Stimulated activated CD8-positive, alpha-beta memory T cell treated with anti-CD3 and anti-CD28 coated beads, Interleukin-4, amount 100 ng/mL, for 1 hour (primary cell): ENCODE measurements at places on chromosomes 7 and 10.

GRCh38 chr10:9786101-9786500 is 1231.6 kb upstream of the CELF2 start:
- no peak for DNase-seq

DNA sequence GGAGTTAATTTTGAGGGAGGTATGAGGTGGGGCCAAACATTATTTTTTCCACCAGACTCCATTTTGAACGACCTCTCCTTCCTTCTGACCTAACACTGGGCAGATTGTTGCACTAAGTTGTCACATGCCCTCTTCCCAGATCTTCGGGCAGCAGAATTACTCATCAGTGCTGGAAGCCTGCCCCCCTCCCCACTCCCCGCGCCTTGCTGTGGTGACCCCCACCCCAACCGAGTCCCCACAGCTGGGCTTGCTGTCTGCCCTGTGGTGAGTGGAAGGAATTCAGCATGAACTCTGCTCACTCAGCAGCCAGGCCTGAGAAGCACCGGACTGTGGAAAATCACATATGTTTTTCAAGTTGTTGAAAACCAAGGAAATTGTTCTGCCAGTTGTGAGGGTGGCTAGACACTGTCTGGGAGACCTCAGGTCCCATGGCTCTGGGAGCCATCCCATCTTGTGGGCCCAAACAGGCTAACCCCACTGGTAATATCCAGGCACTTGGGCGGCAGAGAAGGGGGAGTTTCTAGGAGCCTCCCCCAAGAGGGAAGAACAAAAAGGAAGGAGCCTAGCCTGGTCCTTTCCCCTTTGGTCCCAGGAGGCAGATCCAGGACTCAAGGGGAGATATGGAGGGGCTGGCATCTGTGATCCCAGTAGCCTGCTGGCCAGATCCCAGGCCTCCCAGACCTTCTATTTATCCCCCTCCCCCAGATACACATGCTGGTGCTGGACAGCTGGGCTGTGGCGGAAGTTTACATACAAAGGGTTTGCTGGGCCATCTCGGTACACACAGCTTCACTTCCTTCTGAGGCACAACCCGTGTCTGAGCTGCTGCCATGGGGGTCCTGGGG is 3.5 kb upstream of the AEBP1 start:
- DNase-seq, result no peak

DNA sequence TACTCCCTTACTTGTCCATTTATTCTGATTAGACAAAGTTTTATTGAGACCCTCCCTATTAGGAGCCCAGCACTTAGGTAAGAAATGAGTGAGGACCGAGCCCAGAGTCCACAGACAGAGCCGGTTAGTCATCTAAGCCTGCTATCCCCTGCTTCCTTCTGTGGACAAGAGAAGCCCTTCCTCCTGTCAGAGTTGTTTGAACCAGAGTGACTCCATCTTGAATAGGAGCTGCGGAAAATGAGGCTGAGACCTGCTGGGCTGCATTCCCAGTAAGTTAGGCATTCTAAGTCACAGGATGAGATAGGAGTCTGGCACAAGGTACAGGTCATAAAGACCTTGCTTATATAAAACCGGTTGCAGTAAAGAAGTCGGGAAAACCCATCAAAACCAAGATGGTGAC is 109.1 kb downstream of the CPXM2 start:
- no peak for DNase-seq

DNA sequence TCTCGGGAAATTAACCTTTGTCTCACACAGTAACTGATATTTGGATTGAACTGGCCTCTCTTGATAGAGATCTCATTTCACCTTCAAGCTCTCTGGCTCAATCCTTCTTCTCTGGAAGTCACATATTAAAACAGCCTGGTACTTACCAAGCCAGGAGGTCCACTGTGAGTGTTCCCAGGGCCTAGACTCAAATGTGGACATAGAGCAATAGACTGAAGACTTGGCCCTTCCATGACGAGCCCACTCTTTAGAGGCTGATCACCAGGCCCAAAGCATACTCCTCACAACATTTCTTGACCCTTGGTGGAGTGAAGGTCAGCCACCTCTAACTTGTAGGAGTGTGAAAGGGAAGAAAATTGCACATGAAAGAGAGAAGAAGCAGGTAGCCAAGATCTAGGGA is 38.5 kb downstream of the COL1A2 start:
- DNase-seq, result no peak

DNA sequence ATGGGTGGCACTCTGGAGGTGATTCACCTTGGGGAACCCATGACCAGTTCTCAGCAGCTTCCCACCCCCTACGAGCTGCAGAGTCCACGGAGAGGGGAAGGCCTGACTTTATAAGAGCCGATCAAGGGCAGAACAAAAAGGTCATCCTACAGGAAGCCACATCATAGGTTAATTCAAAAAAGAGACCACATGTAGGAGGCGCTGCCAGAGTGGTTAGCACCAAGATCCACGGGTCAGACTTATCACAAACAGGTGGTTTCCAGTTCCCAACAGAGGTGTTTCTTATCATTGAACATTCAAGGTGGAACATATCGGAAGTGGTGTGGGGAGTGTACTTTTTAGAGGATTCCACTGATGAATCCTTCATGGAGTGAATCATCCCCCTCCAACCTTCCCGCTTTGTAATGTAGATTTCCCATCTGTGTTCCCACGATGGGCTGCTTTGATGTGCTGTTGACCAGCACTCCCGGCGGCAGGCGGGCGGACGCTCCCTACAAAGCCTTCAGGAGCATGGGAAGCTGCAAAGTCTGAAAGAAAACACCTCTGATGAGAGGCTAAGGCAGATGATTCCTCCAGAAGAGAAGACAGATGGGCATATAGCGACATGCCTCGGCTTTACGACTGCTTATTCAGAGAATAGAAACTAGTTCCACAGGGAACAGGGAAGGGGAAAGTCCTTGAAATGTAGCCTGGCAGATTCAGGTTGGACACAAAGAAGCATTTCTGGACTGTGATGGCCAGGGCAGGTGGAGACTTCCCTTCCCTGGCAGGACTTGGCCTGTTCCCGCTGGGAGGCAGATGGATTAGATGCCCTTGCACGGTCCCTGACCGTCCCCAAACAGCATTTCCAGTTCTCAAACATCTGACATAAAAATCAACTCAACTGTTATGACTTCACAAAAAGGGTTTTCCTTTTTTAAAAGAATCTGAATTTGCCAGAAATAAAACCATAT is 66.5 kb downstream of the AFAP1L2 start:
- DNase-seq, result no peak

DNA sequence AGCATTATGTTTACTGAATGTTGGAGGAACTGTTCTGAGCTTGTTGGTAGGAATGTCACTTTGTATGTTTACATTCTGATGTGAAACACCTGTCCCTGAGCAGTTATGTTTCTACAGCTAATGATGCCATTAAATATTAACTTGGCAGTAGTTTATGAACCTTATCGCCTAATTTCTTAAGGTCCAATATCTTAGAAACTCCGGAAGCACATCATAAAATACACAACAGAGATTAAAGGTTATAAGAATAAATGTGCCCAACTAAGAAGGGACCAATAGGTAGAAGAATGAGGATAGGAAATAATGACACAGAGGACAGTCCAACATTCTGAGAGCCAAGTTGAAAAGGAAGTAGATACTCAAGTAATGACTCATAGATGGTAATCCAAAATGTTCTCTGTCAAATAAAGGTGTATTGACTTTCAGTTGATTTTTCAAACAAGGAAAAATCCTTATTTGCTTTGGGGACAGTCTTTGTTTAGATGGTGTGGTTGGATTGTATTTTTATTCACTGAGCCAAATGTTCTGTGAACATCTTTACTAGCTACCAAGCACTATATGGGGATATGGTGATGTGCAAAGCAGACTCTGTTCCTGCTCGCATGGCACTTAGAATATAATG is 31.9 kb downstream of the LCOR start:
- DNase-seq, result no peak

- no peak for DNase-seq
Observed at GRCh38 chr7:137618748-137619147, 228.0 kb downstream of the DGKI start.

DNA sequence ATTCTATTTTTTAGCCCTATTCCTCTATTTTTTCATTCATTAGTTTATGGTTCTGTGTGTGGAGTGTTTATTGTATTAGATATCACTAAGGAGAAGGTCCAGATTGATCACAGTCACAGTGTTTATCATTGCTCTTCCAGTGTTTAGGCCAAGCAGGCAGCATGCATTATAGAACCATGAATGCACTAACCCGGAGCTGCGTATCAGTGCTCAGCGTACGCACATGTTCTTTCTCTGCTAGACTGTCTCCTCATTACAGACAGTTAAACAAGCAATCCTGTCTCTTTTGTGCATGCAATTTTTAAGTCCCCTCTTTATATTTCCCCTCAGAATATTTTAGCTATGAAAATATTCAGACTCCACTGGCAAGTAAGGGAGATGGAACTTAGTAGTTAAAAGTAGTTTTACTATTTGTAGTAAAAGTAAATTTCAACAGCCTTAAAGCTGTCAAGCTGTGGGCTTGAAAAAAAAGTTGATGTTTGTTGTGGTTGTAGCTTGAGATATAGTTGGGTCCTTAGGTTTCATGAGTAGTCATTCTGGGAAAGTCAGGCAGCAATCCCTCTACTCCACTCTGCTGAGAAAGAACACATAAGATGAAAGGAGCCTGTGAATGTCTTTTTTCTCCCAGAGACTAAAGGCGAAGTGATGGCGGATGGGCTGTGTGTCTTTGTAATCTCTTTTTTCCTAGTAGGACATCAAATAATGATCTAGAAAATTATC is 260.4 kb downstream of the CDK14 start:
- no peak for DNase-seq

DNA sequence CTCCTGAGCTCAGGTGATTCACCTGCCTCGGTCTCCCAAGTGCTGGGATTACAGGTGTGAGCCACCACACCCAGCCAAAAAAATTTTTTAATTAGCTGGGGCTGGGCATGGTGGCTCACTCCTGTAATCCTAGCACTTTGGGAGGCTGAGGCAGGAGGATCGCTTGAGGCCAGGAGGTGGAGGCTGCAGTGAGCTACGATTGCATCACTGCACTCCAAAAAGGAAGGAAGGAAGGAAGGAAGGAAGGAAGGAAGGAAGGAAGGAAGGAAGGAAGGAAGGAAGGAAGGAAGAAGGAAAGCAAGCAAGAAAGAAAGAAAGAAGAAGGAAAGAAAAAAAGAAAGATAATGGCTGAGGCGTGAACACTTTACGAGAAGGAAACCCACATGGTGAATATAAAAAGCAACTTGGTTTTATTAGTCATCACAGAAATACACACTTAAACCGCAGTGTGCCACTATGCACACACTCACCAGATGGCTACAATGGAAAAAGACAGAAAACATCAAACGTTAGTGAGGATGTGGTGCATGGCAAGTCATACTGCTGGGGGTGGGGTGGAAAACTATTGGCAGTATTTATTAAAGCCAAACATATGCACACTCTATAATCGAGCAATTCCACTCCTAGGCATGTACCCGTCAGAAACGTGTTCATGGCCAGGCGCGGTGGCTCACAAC is 4.4 kb upstream of the CCL26 start:
- no peak for DNase-seq

- DNase-seq, result no peak
Observed at GRCh38 chr10:58529077-58529728, 16.5 kb downstream of the BICC1 start.

GRCh38 chr7:135964791-135965190 is 12.4 kb downstream of the MTPN start:
- DNase-seq, result no peak

DNA sequence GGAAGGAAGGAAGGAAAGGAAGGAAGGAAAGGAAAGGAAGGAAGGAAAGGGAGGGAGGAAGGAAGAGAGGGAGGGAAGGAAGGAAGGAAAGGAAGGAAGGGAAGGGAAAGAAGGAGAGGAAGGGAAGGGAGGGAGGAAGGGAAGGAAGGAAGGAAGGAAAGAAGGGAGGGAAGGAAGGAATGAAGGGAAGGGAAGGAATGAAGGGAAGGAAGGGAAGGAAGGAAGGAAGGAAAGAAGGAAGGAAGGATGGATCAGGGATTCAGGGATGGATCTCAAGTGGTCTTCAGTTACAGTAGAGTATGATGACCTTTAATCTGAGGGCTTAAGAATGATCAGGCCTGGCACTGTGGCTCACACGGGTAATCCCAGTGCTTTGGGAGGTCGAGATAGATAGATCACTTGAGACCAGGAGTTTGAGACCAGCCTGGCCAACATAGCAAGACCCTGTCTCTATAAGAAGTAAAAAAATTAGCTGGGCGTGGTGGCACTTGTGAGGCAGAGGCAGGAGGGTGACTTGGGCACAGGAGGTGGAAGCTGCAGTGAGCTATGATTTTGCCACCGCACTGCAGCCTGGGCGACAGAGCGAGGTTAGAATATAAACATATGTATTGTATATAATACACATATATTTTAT is 760 bp upstream of the FOXK1 start:
- no peak for DNase-seq

GRCh38 chr10:68208424-68209042 is 23.4 kb downstream of the ATOH7 start:
- DNase-seq, result no peak

DNA sequence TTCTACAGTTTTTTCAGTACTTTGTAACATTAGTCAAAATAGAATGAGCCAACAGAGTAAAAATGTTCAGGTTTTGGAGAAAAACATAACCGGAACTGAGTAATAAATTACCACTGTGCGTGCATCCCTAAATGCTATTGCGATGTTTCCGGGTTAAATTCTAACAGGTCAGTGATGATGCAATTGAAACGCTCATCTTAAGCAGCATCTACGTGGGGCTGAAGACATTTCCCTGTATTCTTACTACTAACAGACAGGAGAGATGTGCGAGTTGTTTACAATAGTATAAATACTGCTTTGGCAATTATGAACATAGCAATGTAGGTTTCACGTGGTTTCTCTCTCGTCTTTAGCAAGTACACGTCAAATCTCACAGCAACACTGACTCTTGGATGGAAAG is 149.4 kb downstream of the USP6NL start:
- no peak for DNase-seq

- DNase-seq, result no peak
Observed at GRCh38 chr10:107450056-107450455, 285.6 kb upstream of the SORCS1 start.

DNA sequence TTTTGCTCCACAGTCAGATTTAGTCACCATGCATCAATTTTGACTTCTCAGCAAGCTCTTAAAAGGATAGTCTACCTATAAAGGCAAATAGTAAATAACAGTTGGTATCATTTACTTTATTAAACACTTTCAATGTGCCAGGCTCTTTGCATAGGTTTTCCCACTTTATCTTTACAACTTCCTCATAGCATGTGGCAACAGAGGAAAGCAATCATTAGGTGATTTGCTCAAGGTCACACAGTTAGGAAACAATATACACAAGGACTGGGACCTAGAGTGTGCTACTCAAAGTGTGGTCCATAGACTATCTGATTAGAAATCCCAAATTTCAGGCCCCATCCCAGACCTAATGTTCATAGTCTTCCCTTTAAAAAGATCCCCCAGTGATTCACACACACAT is 212.3 kb downstream of the MTERF1 start:
- no peak for DNase-seq

GRCh38 chr10:13698217-13698616 is 111.5 kb downstream of the PRPF18 start:
- DNase-seq, result no peak

GRCh38 chr10:22607261-22607660 is 107.1 kb downstream of the PIP4K2A start:
- DNase-seq, result no peak

- no peak for DNase-seq
Observed at GRCh38 chr7:80379034-80379982, 132.6 kb downstream of the GNAT3 start.

- no peak for DNase-seq
Observed at GRCh38 chr10:132813001-132813401, 27.1 kb upstream of the NKX6-2 start.

GRCh38 chr10:10642189-10642588 is 375.5 kb upstream of the CELF2 start:
- no peak for DNase-seq
